ENCODE measurements at places on chromosomes 5 and 9. TPM values are rescaled to one million over a fixed set of nuclear protein-coding genes. Genes with fewer than 3 reads are reported as not detected.

The SPATA31C1 gene
- total RNA-seq = not detected

The PCDHB3 gene
- not detected for total RNA-seq

GRCh38 chr9:133942206-133942975, 49.7 kb downstream of the VAV2 start:
- H3K27ac ChIP-seq = no peak overlapping the region
- H3K27me3 ChIP-seq = no peaks in the 10 kb centered on the region
- DNase-seq = no peak
- no peaks in the 10 kb centered on the region for H3K4me1 ChIP-seq

- no peak for DNase-seq
- H3K27ac ChIP-seq = no peak overlapping the region
- H3K4me3 ChIP-seq = peak overlapping the region; percentile 94
- no peaks in the 10 kb centered on the region for H3K27me3 ChIP-seq
- peaks cover 29% of the 10 kb centered on the region for H3K36me3 ChIP-seq
- H3K4me1 ChIP-seq = peaks cover 27% of the 10 kb centered on the region
Measured at GRCh38 chr9:136543830-136544547, 1.9 kb downstream of the NOTCH1 start.

DNA sequence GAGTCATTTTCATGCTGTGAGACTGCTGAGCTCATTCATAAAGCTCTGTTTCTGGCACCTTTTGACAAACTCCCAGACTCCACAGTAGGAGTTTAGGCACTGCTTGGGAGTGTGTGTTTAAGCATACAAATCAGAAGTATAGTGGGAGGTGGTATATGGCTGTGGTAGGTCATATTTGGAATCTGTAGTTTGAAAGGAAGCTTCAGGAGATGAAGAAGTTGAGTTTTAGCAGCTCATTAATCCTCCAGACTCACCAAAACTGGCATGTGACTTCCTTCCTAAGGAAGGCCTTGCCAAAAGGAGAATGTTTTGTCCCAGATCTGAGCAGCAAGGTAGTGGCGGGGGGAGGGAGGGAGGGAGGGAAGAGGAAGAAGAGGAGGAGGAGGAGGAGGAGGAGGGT, 52.8 kb downstream of the SAXO1 start:
- H3K4me1 ChIP-seq = no peaks in the 10 kb centered on the region
- DNase-seq = no peak
- H3K4me3 ChIP-seq = no peak overlapping the region
- H3K27ac ChIP-seq = no peak overlapping the region
- H3K36me3 ChIP-seq = no peaks in the 10 kb centered on the region
- peaks cover 1% of the 10 kb centered on the region for H3K27me3 ChIP-seq

DNA sequence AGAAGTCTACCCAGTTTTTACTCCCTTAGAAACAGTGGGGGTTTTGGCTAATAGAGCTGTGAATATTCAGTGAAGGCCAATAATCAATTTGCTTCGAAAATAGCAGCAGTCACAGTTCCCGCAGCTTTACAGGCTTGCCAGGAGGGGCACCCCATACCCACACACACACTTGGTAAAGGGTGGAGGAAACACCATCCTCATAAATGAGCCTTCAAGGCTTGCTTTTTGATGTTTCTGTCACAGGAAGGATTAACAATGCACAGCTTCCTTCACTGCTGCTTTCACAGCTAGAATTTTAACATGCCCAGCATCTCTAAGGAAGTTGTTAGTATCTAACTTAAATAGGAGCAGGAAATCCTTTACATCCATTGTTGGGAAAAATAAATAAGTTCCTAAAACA, 1247.5 kb upstream of the C9orf72 start:
- no peaks in the 10 kb centered on the region for H3K4me1 ChIP-seq
- no peaks in the 10 kb centered on the region for H3K36me3 ChIP-seq
- no peak for DNase-seq
- no peak overlapping the region for H3K27ac ChIP-seq

DNA sequence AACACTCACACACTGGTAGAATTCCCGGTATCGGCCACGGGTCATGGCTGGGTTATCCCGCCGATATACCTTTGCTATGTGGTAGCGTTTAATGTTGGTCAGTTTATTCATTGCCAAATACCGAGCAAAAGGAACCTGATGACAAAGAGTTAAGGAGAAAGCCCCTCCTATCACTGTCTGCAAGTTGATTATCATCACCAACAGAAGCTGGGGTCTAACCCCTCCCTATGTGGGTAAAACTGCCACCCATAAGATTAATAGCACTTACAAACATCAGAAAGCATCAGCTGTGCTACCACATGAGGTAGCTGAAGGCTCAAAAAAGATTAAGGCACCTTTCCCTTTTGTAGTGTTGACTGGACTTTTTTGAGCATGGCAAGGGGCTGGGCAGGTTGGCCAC, 5.6 kb upstream of the DND1 start:
- no peak for DNase-seq
- H3K4me1 ChIP-seq = peaks cover 12% of the 10 kb centered on the region
- H3K27me3 ChIP-seq = no peaks in the 10 kb centered on the region
- no peak overlapping the region for H3K4me3 ChIP-seq
- peaks cover 42% of the 10 kb centered on the region for H3K36me3 ChIP-seq
- H3K27ac ChIP-seq = no peak overlapping the region

The IRGM gene
- total RNA-seq = 0.96 TPM

The INSYN2B gene
- total RNA-seq = not detected

GRCh38 chr9:93141771-93142483, 7.9 kb upstream of the NINJ1 start:
- peaks cover 13% of the 10 kb centered on the region for H3K36me3 ChIP-seq
- H3K27me3 ChIP-seq = no peaks in the 10 kb centered on the region
- DNase-seq = no peak

DNA sequence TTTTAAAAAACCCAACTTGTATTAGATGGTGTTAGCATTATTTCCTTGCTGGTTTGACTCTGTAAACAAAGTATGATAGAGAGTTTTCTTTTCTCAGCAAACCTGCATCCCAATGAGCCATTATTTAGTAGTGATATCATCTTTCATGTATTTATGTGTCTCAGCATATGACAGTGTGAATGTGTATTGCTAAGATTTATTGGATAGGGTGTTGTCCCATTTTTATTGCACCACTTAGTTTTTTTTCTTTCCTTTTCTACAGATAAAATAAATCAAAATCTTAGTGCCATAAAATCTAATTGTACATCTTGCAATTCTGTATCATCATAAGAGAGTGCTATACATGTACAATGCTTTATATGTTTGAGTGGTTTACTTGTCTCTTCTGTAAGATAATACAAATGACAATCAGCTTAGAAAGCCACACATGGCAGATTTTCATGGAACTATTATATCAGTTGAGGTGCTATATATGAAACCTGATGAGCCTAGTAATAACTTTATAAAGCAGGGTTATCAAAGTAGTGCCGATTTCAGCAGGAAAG, 149.2 kb upstream of the CYLC2 start:
- no peak overlapping the region for H3K27ac ChIP-seq
- H3K4me1 ChIP-seq = no peaks in the 10 kb centered on the region
- no peak for DNase-seq
- H3K36me3 ChIP-seq = no peaks in the 10 kb centered on the region

Measured in activated T-helper 1 cell treated with anti-CD3 and anti-CD28 coated beads, Interleukin-12 subunit alpha, Interleukin-12 subunit beta, Interleukin-2, Interleukin-4 antibody, amounts not matched to agents 30 ng/mL and 10 ng/mL and 1 ng/mL, durations not matched to agents 14 hours and 24 hours and 36 hours (primary cell).